Activated T-cell treated with anti-CD3 and anti-CD28 coated beads, Interleukin-2, amount 50 U/mL, for 1 hour (primary cell): ENCODE measurements at places on chromosomes 11 and 22.

GRCh38 chr11:111635706-111636045 is 33.4 kb downstream of the SIK2 start:
- no peak for DNase-seq

GRCh38 chr11:88531831-88532230 is 194.3 kb upstream of the CTSC start:
- DNase-seq: no peak

DNA sequence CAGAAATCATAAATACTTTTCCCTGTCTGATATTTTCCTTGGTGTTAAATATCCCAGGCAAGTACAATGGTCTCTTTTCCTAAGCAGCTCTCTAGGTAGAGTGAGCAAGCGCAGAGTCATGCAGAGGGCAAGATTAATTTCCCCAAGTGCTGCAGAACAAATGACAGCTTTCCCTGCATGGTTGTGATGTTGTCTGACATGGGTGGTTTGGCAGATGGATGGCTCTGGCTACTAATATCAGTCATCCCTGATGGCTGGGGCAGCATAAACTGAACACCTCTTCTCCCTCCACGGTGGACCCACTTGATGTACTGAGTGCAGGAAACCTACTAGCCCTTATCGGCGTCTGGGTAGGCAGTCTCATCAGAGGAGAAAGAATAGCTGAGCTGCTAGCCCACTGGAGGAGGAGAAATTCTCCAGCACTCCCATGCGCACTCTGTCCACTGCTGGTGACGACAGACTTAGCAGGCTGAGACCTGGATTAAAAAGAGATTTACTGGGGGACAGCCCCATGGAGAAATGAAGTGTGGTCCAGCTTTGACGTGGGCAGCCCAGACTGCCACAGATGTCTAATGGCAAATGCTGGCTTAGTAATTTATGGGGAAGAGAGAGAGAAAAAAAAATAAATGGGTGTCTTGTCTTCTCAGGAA is 202.9 kb downstream of the DBX1 start:
- no peak for DNase-seq

- DNase-seq: no peak
These were observed 21.3 kb downstream of the MORC2 start for GRCh38 chr22:30947173-30947815.

GRCh38 chr22:26525946-26526564 is 13.8 kb upstream of the TFIP11 start:
- DNase-seq: no peak

GRCh38 chr11:20127671-20128527 is 32.4 kb downstream of the DBX1 start:
- peak; percentile 79 for DNase-seq

DNA sequence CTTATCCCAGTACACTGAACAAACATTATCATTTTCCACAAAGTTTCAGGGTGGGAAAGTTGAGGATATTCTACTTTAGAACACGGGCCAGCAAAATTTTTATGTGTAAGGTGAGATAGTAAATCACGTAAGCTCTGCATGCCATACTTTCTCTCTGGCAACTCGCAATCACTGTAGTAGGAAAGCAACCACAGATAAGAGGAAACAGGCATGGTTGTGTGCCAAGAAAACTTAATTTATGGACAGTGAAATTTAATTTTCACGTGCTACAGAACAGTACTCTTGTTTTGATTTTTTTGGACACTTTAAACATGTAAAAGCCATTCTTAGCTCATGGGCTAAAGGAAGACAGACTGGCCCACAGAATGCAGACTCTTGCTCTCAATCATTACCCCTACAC is 82.5 kb downstream of the LARGE1 start:
- no peak for DNase-seq

- no peak for DNase-seq
These were observed 35.7 kb upstream of the GLYATL2 start for GRCh38 chr11:58880166-58880565.

- DNase-seq: no peak
These were observed 116.3 kb downstream of the STK33 start for GRCh38 chr11:8477680-8478079.

DNA sequence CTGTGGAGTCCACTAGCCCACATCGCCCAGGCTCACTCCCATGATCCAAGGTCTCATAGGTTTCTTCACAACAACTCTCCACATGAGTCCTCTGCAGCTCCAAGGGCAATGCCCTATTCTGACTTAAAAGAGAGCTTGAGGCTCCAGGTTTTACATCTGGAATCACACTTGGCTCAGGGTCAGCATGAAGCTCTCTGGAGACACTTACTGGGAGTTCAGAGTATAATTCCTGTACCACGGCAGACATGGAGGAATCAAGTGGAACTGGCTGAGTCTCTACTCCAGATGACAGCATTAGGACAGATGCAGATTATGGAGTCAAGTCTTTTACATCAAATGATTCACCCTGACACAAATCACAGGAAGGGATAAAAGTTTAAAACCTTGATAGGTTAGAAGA is 11.4 kb downstream of the PRR14L start:
- no peak for DNase-seq

GRCh38 chr11:31240340-31240904 is 129.1 kb downstream of the DCDC1 start:
- no peak for DNase-seq

GRCh38 chr11:110470716-110471115 is 41.0 kb downstream of the FDX1 start:
- DNase-seq: no peak

DNA sequence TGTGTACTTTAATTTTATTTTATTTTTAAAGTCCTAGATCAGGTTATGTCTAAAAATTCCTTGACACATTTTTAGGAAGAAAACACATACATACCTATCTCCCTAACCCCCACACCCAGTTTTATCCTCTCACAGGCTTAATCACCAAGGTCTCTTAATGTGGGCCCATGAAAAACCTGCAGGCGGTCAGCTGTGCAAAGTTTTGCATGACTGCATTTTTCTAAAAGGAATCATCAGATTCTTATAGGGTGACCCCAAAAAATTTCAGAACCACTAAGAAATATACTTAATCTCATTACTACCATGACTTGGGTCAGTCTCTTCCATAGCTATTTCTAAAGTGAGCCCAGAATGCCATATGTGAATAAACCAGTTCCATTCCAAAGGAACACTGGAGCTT is 19.8 kb downstream of the SAA1 start:
- no peak for DNase-seq

GRCh38 chr11:34558673-34559072 is 45.1 kb upstream of the ELF5 start:
- no peak for DNase-seq

DNA sequence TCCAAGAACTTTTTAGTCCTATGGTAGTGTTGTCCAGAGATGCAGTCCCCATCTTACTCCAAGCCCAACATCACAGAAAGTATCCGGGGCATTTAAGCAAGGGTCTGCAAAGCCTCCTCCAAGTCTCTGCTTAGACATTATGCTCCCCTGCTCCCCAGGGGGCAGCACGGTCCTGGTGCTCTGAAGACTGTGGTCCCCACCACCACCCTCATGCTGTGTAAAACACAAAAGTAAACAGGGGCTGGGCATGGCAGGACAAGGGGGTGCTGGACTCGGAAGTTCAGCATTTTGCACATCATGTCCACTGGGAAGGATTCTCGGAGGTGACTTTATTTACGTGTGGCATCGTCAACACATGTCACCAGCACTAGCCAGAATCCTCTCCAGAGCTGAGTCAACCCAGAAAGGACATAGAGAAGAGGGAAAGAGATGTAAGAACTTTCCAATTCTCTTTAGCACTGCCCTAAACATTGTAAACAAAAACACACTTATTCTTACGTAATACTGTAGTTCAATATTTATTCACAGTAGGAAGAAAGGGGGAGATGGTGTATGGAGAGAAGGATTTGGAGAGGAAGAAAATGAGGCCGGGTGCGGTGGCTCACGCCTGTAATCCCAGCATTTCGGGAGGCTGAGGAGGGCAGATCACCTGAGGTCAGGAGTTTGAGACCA is 37.7 kb downstream of the TCIRG1 start:
- no peak for DNase-seq

GRCh38 chr11:15412054-15412453 is 297.3 kb downstream of the INSC start:
- DNase-seq: no peak

GRCh38 chr11:47611348-47611794 is 17.2 kb upstream of the C1QTNF4 start:
- no peak for DNase-seq

DNA sequence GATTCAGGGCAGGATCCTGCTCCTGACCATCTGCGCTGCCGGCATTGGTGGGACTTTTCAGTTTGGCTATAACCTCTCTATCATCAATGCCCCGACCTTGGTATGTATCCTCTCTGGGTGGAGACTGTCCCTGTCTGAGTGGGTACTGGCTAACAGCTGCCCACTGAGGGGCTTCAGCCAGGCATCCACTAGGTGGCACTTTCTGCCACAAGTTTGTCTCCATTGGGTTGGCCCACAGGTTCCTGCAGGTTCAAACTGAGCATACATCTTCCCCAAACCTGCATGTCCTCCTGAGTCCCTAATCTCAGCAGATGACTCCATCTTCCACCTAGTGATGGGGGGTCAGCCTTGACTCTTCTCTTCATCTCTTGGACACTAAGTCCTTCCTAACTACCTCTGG is 4.4 kb downstream of the SLC2A11 start:
- no peak for DNase-seq

- DNase-seq: no peak
These were observed 23.8 kb upstream of the FZD4 start for GRCh38 chr11:86978756-86979608.

GRCh38 chr11:71566081-71566620 is 788 bp downstream of the KRTAP5-10 start:
- DNase-seq: no peak

- no peak for DNase-seq
These were observed 658.9 kb upstream of the CCDC179 start for GRCh38 chr11:23519194-23519593.

- no peak for DNase-seq
These were observed 50.2 kb upstream of the SMIM38 start for GRCh38 chr11:69105461-69106030.

DNA sequence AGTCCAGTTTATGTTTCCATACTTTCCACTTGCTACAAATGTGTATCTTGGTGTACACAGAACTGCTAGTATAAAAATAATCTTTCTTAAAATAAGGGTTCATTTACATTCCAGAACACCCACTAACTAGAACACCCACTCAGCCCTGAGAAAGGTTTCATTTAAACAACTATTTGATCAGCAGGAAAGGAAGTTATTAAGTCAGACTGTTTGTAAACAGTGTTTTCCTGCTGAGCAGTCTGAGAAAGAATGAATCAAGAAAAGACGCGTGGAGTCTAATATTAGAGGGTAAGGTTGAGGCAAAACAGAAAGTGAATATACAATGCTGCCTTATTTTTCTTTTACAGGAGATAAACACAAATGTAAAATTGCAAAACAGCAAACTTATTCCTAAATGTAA is 32.7 kb downstream of the NARS2 start:
- DNase-seq: no peak

DNA sequence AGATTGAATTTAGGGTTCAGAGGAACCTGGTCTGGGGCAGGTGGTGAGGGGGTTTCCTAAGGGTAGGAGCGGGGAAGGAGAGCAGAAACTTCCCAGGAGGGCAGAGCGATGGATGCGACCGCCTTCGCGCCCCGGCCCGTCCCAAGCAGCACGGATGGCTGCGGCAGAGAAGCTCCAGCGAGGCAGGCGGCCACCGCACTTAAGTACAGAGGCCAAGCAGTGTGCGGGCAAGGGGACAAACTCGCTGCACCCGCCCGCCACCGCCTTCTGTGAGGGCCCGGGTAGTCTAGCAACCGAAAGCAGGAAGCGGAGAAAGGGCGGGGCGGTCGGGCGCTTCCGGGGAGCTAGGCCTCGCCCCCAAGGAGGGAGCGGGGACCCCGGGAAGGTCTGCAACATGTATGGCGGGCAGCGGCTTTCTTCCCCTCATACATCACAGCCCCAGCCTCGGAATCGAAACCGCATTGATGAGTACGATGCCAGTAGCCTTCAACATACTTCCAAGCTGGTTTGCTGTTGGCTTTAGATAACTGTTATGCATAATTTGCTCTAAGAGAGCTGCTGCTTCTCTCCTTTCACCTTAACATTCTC is at the start of gene AGBL2:
Gene AGBL2, minus strand, starts transcription at position 288 of the 588 bp plus-strand sequence. CDS start 719 bp downstream, outside the sequence.
- DNase-seq: peak; percentile 84

DNA sequence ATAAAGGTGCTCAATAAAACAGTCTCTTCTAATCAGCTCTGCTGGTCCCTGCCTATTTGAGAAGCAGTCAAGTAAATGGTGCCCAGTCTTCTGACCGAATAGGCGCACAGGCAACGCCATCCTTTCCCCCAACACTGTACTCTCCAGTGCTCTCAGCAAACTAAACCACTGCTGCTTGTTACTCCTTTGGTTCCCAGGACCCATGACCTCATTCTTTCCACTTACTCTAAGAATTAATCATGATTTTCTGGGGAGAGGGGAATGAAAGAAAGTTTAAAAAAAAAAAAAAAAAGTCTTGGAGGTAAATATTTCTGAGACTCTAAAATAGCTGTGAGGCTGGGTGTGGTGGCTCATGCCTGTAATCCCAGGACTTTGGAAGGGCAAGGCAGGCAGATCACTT is 63.7 kb downstream of the SGSM3 start:
- DNase-seq: no peak

GRCh38 chr11:95727620-95728019 is 62.0 kb downstream of the FAM76B start:
- no peak for DNase-seq

DNA sequence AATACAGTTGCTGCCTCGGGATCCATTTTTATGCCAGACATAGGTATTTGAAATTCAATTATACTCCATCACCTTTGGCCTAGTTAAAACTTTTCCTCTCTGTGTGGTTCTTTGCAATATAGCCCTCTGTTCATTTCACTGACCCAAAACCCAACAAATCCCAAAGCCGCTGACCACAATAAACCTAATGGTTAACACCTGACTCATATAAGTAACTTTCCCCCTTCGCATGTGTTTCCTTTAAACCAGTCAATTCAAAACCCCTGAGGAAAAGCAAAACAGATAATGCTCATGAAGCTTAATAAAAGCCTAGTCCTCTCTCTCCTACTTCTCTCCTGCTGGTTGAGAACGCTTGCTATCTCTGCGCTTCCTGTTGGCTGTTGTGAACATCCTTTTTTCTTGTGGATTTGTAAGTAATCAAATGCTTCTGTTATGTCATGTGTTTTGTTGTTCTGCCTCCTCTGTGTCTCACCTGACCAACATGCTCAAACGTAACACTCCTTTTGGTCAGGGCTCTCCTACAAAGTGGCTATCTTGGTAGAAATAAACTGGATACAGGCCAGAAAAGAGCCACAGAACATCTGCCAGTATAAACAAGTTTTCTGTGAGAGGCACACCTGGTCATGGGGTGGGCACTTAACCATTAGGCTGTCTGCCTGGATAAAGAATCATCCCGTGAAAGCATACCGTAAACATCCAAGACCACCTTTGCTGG is 652.6 kb downstream of the METTL15 start:
- no peak for DNase-seq
